ENCODE measurements at places on chromosomes 11 and 22. TPM values are rescaled to one million over a fixed set of nuclear protein-coding genes. Genes with fewer than 3 reads are reported as not detected.

GRCh38 chr22:42873356-42873755 is 16.3 kb upstream of the ARFGAP3 start:
- peak; percentile 62 for DNase-seq

- DNase-seq = no peak
Measured at GRCh38 chr11:109752212-109752825, 330.3 kb downstream of the C11orf87 start.

DNA sequence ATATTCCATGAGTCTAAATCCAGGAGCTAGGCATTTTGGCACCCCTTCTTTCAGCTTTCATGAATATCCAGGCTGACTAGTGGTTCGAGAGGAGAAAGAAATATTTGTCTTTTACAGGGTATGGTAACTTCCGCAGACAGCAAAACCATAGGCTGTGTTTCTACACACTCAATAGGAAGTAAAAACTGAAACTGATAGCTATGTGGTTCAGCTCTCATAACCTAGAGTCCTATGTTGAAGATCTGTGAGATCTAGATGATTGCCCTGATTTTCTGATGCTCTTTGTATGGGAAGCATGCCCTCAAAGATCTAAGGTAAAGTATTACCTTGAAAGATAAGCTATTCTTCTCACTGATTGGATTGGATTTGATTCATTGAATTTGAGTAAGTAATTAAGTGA is 118.3 kb downstream of the CD44 start:
- peak; percentile 53 for DNase-seq

DNA sequence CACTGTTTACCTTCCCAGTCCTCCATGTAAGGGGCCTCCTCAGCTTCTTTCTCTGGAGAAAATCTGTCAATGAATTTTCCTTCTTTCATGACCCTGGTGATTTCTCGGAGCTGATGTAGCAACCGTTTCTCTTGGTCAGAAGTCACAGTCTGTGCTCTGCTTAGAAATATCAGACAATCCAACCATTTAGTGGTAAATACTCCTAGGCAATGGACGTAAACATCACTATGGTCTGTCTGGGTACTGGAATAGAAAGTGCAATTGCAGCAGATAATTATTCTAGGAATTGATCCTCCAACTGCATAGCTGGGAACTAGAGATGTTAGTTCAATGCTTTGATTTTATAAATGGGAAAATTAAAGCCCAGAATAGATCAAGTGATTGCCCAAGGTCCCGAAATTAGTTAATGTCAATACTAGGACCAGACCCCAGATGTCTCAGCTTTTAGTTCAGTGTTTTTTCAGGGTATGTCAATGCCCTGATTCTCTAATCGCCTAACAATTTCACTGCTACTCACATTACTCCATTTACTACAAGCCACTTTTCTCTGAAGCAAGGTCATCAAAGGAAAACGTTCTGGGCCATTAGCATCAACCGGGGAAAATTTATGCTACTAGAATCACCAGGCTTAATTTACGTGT is 42.1 kb downstream of the RIC3 start:
- no peak for DNase-seq

DNA sequence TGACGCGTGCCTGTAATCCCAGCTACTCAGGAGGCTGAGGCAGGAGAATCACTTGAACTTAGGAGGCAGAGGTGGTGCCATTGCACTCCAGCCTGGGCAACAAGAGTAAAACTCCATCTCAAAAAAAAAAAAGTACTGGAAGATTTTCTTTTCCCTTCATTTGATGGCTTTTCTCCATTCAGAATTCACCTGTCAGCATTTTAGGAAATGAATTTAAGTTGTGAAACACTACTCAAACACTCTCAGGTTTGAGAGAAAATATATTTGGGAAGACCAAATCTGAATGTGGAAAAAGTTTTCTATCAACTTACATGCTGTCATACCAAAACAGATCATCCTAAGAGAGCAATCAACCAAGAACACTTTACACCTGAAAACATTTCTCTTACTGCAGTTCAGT is 2.7 kb downstream of the EIF4ENIF1 start:
- no peak for DNase-seq

DNA sequence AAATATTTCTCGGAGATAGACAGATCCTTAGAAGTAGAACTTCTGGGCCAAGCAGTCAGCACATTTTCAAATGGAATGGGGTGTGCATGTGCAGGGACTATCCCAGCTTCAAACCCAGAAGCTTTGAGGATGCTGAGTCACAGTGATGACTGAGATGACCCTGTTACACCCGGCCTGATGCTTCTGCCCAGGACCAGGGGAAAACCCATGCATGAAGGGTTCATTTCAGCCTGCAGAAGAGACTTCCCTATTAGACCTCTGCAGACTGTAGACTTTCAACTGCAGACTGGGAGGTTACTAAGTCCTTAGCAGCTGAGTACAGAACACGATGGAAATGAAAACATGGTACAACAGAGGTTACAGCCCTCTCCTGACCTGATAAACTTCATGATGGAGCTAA is 3.6 kb upstream of the OR2AT4 start:
- DNase-seq = peak; percentile 20

DNA sequence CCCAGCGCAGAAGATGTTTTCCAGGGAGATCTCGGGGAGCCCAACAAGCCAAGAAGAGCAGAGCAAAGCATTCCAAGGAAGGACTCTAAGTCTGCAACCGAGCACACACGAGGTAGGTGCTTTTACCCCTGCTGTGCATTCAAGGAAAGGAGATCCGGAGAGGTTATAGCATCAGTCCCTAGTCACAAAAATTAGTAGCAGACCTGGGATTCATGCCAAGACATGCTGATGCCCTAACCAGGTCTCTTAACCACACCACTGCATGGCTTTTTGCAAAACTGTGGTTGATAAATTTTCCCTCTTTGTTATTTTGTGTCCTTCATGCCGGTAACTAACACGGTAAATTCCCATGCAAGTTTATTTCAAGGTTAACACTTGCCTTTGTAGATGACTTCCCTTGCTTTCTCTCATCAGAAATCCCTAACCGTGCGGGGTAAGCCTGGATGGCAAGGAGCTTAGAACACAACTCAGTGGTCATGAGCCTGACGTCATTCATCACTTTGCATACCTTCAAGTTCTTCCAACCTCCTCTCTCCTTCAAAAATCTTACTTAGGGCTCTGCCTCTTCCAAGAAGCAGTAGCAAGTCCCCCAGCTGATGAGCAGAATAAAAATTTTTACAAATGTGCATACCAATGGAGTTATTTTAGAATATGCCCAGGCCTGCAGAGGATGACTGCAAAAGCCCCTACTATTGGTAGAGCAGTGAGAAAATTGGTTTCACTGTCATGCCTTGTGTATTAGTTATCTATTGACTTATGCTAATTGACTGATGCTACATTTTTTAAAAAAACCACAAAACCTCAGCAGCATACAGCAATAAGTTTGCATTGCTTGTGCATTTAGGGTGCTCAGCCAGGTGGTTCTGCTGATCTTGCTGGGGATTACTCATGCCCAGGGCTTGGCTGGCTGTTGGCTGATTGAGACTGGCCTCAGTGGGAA is 465.1 kb downstream of the MN1 start:
- DNase-seq = no peak

DNA sequence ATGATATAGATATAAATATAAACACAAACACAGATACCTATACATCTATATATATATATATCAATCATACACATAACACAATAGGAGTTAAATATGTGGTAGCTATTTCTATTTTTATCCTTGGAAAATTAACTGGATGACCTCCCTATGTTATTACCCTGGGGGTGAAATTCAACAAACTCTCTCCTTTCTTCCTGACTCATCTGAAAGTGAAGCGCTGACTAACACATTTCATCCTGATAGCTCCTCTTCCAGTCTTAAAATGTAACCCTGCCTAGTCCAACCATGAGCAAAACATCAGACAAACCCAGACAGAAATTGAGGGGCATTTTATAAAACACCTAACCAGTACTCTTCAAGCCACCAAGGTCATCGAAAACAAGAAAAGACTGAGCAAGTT is 220.6 kb upstream of the ISX start:
- DNase-seq = no peak

- DNase-seq = no peak
Measured at GRCh38 chr11:92376146-92376599, 151.6 kb downstream of the FAT3 start.

- no peak for DNase-seq
Measured at GRCh38 chr11:124674168-124674517, 439 bp downstream of the SPA17 start.

GRCh38 chr11:134762248-134763029 is 350.4 kb upstream of the B3GAT1 start:
- no peak for DNase-seq

DNA sequence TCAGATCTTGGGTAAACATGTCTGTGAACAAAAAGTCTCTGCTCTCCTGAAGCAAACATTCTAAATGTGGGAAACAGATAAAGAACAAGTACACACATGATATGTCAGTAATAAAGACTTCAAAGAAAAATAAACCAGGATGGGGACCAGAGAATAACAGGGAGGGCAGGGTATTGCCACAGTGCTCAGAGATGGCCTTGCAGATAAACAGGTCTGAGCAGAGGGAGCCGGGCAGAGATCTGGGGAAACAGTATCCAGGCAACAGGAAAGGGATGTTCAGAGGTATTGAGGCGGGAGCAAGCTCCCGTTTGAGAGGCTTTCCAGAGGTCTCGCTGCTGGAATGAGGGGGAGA is 2.9 kb downstream of the CCDC86 start:
- no peak for DNase-seq

DNA sequence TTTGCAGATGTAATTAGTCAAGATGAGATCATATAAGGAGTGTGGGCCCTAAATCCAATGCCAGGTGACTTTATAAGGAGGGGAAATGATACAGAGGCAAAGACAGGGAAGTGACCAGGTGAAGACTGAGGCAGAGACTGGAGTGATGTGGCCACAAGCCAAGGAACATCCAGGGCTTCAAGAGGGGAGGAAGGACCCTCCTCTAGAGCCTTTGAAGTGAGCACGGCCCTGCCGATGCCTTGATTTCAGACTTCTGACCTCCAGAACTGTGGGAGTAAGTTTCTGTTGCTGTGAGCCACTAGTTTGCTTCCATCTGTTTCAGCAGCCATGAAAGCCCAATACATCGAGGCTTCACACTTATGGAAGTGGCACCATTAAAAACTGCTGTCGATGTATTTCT is 78.7 kb downstream of the SHANK2 start:
- DNase-seq = no peak

DNA sequence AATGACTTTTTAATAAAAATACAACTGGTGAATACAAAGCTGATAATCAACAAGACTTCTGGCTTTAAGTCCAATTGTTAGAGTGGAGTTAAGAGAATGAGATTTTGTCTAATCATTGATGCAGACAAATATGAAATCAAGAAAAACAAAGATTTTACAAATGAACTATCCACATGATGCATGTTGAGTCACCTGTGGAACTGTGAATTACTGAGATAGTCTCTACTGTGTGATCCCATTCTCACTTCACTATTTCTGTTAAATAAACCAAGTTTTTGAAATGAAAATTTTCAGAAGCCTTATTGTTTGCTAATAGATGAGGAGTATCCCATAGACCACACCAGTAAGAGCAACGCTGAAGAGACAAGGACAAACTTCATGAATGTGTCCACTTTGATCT is 8.4 kb upstream of the CTSC start:
- no peak for DNase-seq

GRCh38 chr11:57434640-57435546 is 8.0 kb upstream of the SLC43A3 start:
- no peak for DNase-seq

GRCh38 chr11:17412488-17413180 is 24.2 kb upstream of the KCNJ11 start:
- DNase-seq = no peak

- DNase-seq = no peak
Measured at GRCh38 chr22:23419931-23420330, 160.2 kb downstream of the IGLL1 start.

DNA sequence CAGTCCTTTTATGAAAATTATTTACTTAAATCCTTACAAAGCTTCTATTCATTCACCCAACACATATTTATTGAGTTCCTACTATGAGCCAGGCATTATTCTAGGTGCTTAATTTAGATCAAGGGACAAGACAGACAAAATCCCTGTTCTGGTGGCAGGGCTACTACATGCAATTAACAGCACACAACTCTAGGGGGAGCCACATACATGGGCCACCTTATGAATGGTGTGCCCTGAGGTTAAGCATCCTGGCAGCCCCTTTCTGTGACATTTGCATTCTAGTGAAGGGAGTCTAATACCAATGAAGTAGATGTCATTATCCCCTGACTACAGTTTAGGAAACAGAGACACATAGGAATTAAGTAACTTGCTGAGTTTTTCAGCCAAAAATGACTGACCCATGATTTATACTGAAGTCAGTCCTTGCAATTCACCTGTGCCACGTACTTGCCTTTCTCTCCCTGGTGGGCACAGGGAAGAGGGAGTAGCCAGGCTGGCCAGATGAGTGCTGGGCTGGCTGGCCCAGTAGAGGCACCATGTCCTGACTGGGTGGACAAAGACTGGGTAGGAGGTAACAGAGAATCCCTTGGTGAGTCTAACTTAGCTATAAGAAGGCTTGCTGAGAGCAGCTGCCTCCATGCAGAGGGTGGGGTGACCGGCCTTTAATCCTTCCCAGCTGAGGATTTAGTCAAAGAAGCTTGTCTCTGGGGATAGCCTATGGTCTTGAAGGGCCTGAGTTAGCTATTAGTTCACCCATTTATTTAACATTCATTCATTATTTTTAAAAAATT is 52.0 kb upstream of the ELF5 start:
- DNase-seq = peak; percentile 18

DNA sequence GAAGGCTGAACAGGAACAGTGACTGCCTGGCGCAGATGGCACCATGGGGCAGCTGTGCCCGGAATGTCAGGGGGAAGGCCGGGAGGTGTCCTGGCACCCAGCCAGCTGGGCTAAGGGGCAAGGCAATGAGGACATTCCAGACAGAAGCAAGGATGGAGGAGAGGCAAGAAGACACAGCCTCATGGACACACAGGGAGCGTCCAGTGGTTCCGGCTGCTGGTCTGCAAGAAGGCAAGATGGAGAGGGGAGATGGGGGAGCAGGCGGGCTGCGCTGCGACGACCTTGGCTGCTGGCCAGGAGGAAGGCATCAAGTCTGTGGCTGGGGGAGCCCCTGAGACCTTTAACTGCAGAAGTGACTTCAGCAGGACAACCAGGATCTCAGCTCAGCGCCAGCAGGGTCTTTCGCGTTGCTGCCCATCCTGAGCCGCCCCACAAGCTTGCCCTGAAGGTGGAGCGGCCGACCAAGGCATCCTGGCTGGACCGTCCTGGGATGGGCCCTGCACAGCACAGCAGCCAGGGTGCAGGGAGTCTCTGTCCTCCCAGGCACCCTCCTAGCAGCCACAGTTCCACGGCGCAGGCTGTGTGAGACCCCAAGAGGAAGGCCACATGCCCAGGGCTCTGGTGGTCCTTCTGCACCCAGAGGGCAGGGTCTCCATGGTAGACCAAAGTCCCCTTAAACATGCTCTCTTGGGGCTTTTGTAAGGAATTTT is 531.7 kb downstream of the BRD1 start:
- DNase-seq = no peak

GRCh38 chr11:120032766-120033390 is 105.0 kb downstream of the TRIM29 start:
- DNase-seq = no peak

- DNase-seq = peak; percentile 48
Measured at GRCh38 chr11:66851698-66852465, 5.0 kb upstream of the LRFN4 start.

Gene TPBGL
- under 0.01 TPM for total RNA-seq

Gene MDK
- 46.3 TPM for total RNA-seq

Gene OR56A3
- total RNA-seq = not detected

Gene KCNQ1
- 1.1 TPM for total RNA-seq

Gene KCNK7
- total RNA-seq = 1.3 TPM

Gene MMP1
- not detected for total RNA-seq

Gene MS4A8
- not detected for total RNA-seq
